Activated CD8-positive, alpha-beta T cell treated with anti-CD3 and anti-CD28 coated beads for 36 hours (primary cell): ENCODE measurements at places on chromosomes 6 and 20.

DNA sequence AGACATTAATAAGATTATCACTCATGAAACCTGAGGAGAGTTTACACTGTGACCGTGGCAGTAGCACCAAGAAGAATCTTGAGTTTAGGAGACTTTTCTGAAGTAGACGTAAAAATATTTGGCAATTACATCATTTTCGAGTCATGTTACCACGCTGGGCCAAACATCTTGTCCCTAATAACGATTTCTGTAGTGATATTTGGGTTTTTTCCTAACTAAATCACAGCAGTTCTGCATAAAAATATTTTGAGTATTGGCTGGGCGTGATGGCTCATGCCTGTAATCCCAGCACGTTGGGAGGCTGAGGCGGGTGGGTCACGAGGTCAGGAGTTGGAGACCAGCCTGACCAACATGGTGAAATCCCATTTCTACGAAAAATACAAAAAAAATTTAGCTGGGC lies 262.4 kb downstream of the PHF3 start:
- DNase-seq: no peak

- DNase-seq: no peak
Measured at GRCh38 chr6:108902382-108902792, 54.2 kb downstream of the ARMC2 start.

- DNase-seq: no peak
Measured at GRCh38 chr6:97427648-97428047, 144.6 kb upstream of the MMS22L start.

GRCh38 chr6:57141451-57142177 lies 30.5 kb upstream of the BAG2 start:
- DNase-seq: no peak

GRCh38 chr6:12351672-12352071 lies 61.5 kb downstream of the EDN1 start:
- no peak for DNase-seq

GRCh38 chr6:106745197-106745770 lies 115.9 kb downstream of the QRSL1 start:
- DNase-seq: no peak

GRCh38 chr6:85419046-85419759 lies 30.7 kb upstream of the NT5E start:
- DNase-seq: no peak

DNA sequence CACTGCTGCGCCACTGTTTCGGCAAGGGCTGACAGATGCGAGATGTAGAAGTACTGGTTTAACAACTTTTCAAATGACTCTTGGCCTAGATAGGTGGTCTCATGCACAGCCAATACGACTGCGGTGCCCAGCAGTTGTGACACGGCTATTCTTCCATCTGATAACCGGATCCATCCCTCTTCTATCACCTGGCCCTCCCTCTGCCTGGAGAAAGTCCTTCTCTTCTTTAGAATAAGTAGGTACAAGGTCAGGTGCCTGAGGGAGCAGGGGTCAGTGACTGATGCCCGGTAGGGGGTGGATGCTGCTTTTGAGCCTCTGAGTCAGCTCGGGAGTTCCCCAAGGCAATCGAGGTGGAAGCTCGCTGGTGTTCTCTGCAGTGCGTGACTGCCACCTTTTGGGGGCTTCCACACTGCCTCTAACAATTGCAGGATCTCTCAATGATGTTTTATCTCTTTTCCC lies 166.8 kb upstream of the GRIK2 start:
- peak; percentile 56 for DNase-seq

DNA sequence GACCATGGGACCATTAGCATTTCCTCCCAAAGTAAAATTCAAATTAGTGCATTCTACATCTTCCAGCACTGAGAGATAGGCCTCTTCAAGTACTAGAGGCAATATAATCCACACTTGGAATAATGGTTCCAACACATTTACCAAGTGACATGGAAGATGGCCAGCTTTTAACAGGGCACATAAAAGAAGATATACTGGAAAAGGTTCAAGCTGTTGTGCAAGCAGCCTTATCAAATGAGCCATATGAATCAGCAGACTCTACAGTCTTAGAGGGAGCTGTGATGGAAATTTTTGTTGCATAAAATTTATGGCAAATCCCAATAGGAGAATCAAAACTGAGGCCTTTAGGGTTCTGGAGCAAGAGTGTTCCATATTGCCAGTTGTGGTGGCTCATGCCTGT lies 526.6 kb upstream of the IRAK1BP1 start:
- no peak for DNase-seq

GRCh38 chr20:1803932-1804501 lies 91.2 kb upstream of the SIRPA start:
- no peak for DNase-seq
